ENCODE measurements at places on chromosomes 1 and 21. TPM values are rescaled to one million over a fixed set of nuclear protein-coding genes. Genes with fewer than 3 reads are reported as not detected.

- DNase-seq = no peak
These were observed 30.2 kb downstream of the RAB3B start for GRCh38 chr1:51960262-51960661.

DNA sequence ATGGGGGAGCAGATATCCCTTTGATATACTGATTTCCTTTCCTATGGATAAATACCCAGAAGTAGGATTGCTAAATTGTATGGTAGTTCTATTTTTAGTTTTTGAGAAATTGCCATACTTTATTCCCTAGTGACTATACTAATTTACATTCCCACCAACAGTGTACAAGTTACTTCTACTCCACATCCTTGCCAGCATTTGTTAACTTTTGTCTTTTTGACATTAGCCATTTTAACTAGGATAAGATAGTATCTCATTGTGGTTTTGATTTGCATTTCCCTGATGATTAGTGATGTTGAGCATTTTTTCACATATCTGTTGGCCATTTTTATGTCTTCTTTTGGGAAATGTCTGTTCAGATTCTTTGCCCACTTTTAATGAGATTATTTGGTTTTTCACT is 620.6 kb upstream of the CAMK1G start:
- DNase-seq = no peak

The WNT3A gene
- total RNA-seq = not detected

The LCE3C gene
- total RNA-seq = not detected

DNA sequence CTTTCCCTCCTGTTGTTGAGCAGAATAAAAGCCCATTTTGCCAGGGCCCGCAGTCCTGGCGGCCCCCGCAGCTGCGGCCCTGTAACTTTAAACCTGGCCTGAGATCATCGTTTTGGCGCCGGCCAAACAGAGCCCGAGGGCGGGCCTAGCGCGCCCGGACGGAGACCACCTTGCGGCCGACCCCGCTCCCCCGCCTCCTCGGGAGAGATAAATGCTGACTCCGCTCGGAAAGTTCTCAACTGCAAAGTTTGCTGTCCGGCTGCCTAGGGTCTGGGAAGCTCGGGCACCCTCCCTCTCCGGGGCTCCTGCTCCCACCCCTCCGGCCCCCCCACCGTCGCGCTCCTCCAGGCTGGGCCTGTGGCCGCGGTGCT is at the start of gene PDPN:
Gene PDPN (plus strand): TSS at position 238 of the 371 bp plus-strand sequence. CDS start 202 bp downstream, outside the sequence.
- no peak for DNase-seq

The CASZ1 gene
- 5.8 TPM for total RNA-seq

The TRABD2B gene
- total RNA-seq = 2.4 TPM

The CNTN2 gene
- 0.13 TPM for total RNA-seq

GRCh38 chr1:11053758-11054137 is 6.1 kb downstream of the SRM start:
- no peak for DNase-seq

DNA sequence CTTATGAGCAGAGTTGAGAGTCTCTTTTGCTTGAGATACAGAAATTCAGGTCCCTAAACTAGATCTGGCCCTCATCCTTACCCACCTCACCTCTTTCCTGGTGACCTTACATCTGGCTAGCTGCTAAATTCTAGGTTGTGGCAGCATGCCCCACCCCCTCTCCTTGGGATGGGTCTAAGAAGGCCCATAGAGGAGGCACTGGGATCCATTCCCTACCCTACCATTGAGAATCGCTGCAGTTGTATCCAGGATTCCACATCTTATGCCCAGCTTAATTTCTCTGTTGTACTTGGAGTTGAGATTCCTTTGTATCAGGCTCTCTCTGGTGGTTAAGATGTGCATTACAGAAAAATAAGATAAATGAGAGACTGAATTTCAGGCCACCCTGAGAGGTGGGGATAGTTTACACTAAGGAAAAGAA is 9.5 kb upstream of the TMEM39B start:
- DNase-seq = no peak

GRCh38 chr1:117258791-117259190 is 48.1 kb upstream of the VTCN1 start:
- no peak for DNase-seq

- no peak for DNase-seq
These were observed 4.1 kb downstream of the NRIP1 start for GRCh38 chr21:15060543-15061175.

The INSRR gene
- not detected for total RNA-seq

The OR10J5 gene
- not detected for total RNA-seq

The RBM8A gene
- 170 TPM for total RNA-seq

- peak; percentile 71 for DNase-seq
These were observed 43.5 kb downstream of the CHIA start for GRCh38 chr1:111334169-111334568.

DNA sequence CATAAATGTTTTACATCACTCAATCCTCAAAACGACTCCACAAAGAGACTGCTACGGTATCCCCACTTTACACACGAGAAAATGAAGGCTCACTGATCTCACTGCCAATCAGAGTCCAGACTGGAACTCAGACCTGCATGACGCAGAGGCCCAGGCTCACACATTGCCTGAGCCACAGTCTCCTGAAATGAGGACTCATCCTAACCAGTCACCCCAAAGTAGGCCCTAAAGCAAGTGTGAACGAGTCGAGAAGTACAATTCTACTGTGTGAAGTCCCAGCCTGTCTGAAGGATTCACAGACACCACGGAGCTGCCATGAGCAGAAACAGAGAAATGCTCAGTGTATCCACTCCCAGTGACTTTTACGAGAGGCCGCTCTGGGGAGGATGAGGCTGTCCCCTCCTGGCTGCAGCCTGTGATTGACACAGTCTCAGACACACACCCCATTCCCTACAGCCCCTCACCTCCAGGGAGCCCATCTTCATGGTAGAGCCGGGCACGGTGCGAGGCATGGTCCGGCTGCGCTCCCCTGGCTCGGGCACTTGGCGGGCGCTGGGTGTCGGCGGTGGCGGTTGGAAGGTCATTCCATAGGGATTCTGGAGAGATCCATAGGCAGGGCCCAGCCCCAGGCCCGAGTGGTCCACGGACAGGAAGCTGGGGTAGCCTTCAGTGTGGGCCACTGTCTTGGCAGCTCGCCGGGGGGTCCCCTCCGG is 26.7 kb upstream of the COL16A1 start:
- DNase-seq = no peak
